ENCODE measurements at places on chromosomes 11 and 22.

DNA sequence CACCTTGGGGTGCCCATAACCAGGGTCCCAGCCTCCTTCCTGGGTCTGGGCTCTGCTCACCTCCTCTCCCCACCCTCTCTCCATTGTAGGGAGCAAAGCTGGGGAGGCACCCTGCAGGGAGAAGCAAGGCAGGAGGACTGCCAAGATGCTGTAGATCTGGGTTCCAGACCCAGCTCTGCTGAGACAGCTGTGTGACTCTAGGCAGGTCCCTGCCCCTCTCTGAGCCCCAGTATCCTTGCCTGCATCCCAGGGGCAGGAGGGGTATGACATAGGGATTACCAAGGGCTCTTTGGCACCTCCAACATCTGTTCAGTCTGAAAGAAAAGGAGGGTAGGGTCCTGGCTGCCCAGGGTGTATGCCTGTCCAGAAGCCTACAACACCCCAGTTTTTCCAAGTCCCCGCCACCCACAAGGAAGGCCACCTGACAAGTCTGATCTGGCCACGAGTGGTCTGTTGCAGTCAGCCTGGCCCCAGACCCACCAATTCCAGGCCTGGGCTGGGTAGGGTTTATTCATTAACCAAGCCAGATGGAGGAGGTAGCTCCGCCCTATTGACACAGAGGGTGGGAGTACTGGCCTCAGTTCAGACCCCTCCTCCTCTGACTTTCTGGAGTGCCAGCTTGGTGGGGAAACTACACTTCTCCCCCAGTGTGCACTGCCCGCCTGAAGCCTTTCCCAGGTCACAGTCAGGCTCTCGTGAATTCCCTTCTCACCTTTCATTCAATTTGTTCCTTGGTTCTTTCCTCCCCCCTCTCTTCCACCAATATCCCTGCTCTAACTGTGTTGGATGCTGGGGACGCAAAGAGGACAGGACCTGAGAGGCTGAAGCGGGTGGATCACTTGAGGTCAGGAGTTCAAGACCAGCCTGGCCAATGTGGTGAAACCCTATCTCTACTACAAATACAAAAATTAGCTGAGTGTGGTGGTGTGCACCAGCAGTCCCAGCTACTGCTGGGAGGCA lies 15.0 kb downstream of the STARD10 start:
- no peak for DNase-seq

DNA sequence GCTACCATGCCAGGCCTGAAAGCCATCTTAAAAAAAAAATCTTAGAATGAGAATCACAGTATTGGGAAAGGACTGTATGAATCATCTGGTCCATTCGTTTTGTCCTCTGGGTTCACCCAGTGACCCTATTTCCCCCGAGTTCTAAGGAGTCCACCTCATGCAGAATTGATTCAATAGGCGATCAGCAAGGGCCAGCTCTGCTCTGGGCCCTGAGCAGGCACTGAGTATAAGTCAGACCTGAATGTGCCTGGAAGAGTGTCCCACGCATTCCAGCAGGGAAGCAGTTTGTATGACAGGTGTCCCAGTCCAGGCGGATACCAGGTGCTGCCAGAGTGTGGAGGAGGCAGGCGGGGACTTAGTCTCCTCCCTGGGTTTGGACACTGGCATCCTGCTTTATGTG lies 883 bp upstream of the HMOX1 start:
- DNase-seq = no peak

DNA sequence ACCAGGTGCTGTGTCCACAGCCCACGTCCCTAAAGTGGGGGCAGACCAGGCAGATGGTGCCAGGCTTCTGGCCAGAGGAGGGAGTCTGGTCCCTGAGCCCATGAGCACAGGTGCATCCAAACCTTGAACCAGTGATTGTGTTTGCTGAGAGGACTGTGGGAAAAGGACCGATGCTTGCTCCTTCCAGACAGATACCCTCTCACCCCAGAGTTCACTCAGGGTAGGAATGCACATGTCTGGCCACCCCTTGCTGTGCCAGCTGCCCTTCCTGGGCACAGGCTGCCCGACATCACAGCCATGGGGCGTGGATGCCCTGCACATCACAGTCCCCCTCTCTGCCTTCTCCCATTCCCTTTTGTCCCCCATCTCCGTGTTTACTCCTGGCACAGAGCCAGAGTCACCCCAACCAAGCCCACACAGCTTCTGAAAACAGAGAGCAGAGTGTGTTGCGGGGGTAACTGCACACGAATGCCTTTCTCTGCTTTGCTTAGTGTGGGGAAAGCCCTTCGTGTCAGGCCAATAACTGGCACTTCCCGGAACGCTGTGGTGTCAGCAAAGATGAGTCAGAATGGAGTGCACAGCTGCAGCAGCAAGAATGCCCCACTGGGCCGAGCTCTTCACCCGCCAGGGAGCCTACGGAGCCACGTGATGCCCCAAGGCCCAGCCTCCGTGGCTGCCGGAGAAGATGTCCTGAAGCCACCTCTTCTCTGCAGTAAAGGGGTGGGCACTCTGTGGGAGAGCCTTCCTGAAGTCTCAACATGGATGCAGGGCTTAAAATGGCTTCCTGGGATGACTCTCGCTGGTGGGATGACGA lies 7.6 kb downstream of the CARS1 start:
- DNase-seq = no peak

DNA sequence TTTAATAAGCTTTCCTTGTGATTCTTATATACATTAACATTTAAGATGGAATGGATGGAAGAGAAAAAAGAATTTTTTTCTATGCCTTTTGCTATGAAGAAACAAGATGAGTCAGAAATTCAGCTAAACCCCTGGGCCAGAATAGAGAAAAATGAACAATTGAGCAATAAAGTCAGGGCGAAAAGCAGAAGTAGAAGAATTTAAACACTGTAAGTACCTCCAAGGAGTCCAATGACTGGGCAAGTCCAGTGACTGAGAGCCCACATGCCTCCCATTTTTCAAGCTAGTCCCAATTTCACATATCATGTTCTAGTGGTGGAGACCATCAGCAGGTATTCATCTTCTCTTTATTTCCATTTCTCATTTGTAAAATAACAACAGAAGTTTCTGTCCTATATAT lies 18.6 kb upstream of the APLP2 start:
- DNase-seq = no peak

- no peak for DNase-seq
Measured at GRCh38 chr22:31945443-31945855, 1.1 kb downstream of the YWHAH start.

DNA sequence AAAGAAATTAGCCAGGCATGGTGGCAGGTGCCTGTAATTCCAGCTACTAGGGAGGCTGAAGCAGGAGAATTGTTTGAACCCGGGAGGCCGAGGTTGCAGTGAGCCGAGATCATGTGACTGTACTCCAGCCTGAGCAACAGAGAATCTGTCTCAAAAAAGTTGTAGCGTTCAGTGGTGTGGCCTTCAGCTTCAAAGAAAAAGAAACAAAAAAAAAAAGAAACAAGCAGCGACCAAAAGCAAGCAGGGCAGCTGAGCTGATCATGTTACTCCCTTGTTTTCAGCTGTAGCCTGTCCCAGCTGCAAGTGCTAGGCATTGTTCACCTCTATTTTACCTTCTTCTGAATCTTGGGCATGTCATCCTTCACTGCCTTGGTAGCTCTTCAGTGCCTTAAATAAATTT lies 37.0 kb downstream of the SFI1 start:
- no peak for DNase-seq

DNA sequence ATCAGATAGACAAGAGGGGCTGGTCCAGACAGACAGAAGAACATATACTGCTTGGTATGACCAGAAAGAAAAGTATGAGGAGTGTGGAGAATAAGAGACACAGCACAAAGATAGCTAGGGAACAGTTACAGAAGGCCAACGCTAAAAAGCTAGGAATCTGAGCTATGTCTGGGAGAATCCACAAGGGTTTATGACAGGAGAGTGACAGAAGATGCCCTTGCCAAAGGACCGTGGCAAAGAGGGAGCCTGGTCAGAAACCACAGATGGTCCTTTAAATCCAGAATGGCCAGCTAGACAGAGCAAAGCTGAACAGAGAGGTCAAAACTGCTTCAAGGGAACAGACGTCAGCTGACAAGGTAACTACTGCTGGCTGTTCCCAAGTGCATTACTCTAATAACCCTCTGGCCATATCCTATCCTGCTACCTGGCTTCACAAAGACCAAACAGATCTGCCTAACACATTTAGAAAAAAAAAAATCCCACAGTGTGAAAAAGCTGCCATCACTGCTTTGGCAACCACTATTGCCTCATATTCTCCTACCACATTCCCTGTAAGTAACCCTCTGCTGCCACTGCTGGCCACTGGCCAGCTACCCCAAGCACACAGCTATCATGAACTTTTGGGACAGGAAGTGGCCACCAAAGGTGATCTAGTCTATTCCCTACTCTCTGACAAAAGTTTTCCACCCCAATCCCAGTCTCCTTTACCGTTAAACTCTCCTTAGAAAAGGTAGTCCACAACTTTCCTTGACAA lies 7.3 kb downstream of the SERGEF start:
- no peak for DNase-seq

DNA sequence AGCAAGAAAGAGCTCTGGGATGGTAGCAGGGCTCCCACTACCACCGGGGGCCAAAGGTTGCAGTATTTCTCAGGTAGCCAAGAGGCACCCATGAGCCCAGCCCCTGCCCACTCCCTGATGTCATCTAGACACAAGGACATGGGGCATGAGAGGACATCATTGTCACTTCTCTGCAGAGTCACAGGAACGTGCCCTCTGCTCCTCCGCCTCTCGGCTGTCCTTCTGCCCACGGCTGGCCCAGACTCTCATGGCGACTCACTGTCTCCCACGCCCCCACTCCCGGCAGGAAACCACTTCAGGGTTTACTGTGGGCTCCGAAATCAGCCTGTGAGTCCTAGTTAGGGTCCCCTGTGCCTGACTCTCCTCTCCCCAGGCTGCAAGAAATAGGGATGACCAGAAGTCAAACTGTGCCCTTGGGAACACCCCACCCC lies 1.8 kb upstream of the GAL start:
- DNase-seq = no peak

GRCh38 chr11:35909511-35910265 lies 34.2 kb upstream of the LDLRAD3 start:
- no peak for DNase-seq

- no peak for DNase-seq
Measured at GRCh38 chr11:76599041-76600013, 71.2 kb downstream of the LRRC32 start.

GRCh38 chr11:104529213-104529612 lies 365.3 kb upstream of the PDGFD start:
- no peak for DNase-seq

DNA sequence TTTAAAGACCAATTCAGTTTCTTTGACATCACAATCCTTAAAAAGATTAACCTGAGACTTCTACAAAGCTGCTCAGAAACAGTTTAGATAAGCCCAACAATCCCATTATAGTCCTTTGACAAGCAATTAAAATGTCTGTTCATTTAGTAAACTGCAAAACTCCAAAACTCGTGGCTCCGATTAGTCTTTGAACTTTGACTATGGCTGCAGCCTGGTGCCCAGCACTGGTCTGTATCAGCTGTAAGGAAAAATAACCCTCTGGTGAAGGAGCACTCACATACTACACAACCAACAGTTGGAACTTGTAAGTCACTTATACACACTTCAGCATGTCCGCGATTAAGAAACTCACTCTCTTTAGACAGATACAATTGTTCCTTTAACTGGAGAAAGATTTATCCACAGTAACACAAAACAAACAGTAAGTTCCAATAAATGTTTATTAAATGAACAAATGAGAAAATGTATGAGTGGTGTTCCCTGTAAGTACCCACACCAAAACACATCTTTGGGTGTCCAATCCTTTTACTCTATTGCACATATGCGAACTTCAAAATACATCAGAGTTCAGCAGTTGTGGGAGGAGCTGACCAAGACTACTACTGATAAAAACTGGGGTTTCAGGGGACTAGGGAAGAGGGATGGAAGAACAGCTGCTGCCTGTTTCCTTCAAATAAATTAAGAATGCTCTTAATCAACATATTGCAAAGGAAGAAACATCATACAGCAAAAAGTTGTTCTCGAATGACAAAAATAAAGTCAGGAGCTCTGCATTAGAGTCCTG lies 36.4 kb downstream of the PITPNB start:
- no peak for DNase-seq

DNA sequence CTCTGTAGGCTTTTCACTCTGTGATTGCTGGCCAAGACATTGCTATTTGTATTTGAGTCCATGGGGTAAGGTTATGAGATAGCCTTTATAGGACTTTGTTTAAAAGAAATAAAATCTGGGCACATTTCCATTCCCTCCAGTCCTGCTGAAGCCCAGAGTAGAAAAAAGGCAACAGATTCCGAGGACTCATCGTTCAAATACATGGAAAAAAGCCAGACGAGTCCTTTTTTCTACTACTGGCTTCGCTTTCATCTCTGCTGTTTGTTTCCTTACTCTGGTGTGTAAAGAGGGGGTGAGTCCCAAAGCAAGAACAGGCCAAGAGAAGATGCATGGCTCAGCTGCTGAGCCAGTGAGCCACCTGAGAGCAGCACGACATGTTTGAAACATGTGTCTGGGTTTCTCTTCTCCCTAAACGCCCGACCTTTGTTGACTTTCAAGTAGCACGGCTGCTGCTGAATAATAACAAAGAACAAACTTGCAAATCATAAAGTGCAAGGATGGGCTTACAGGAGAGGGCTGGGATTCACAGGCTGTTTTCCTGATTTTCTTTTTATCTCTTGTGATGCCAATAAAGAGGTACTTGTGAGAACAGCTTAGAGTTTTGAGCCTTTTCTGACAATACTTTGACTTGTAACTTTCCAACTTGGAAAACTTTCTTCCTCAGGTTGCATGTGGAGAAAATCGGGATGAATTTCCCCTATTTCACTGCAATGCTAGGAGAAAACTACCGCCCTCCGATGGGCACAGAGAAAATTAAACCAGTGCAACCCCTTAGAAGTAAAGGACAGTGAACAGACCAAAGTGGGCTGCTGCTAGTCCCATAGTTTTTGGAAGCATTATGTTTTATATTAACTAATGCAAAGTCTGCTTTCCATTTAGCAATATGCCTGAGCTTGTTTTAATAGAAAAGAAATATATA lies 195.2 kb upstream of the RAG2 start:
- DNase-seq = no peak

DNA sequence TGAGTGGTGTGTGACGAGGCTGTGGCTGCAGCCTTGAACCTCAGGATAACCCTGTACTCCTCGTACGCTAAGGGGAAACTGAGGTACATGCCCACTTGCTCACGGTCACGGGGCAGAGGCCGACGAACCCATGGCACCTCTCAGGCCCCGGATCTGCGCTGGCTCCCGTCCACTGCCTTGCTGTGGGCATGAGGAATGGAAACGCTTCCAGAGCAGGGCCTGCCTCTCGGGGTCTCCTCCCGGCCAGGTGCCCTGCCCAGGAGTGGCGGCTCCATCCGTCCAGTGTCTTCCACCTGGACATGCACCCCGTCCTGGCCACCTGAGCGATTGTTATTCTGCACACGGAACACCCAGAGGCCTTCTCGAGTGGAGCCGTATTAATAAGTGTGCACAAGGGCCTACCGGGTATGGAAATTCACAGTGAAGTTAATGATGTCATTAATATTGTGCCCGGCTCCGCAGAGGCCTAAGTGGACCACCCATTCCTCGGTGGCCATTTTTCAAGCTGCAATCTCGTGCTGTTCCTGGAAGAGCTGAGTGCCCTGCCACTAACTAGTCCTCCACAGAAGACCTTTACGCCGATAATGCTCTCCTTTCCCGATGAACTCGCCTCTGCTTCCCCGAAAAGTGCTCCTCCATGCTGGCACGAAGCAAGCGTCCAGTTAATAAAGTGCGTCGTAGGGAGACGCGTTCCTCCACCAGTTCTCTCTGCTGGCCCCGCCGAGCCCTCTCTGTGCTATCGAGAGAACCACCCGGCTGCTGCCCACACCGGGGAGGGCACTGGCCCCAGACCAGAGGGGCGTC lies 927.9 kb downstream of the BRD1 start:
- DNase-seq = no peak

Data from stimulated activated CD4-positive, alpha-beta T cell treated with anti-CD3 and anti-CD28 coated beads, Interleukin-1b, Interleukin-23, amount 100 ng/mL, for 24 hours (primary cell).